Activated naive CD4-positive, alpha-beta T cell (primary cell): ENCODE measurements at places on chromosomes 5 and 9.

DNA sequence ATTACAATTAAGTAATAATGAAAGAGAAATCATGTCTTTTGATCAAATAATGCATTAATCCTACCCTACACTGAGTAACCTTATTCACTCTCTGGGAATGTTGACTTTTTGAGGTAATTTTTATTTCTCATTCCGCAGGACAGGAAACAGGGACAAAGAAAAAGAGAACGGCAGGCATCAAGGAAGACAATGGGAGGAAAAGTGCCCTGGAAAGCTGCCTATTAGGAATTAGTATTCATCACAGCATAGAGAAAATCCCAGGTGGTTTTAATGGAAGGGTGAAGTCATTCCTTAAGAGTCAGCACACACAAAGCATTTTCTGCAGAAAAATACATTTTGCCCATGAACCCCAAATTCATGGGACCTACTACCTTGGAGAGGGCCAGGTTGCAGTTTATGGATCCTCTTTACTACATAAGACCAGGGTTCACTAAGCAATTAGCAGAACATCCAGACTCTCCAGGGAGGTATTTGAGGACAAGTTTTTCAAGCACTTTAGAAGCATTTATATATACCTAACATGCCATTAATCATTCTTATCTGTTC is 9.4 kb downstream of the FSTL4 start:
- DNase-seq: no peak

DNA sequence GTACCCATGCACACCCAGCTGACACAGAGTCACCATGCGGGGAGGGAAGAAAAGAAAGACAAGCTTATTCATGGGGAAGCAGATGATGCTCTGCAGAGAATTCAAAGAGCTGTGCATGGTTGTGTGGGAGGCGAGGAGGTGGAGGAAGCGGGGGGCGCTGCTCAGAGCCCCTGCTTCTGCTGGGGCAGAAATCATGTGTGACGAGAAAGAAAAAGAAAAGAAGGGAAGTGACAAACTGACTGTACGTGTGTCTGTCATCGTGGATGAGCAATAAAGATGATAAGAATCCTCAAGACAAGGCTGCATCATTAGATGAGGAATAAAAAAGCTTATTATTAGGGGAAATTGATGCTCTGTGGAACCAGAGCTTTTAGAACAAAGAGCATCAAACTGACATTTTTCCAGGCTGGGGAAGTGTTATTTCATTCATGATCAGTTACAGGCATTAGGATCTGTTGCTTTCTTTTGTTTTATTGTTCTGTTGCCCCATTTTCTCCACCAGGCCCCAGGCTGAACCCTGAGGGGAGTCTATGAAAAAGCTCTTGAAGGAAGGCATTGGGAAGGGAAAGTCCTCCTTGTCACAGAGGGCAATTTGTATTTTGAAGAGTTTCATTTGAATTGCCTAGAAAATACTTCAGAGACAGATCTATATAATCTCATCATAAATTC is 20.3 kb upstream of the SH3RF2 start:
- no peak for DNase-seq

DNA sequence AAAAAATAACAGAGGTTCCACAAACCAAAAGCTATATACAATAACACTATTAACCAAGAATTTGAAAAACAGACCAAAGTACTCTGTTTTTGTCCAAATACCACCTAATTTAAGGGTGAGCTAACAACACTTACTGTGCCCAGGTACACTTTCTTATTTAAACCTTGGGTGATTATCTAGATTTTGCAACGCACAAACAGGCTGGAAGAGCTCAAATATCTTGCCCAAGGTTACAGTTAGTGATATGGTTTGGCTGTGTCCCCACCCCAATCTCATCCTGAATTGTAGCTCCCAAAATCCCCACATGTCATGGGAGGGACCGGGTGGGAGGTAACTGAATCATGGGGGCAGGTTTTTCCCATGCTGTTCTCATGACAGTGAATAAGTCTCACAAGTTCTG is 58.9 kb downstream of the CDK5RAP2 start:
- no peak for DNase-seq

- no peak for DNase-seq
Observed at GRCh38 chr5:59887274-59887673, 6.3 kb downstream of the PDE4D start.

DNA sequence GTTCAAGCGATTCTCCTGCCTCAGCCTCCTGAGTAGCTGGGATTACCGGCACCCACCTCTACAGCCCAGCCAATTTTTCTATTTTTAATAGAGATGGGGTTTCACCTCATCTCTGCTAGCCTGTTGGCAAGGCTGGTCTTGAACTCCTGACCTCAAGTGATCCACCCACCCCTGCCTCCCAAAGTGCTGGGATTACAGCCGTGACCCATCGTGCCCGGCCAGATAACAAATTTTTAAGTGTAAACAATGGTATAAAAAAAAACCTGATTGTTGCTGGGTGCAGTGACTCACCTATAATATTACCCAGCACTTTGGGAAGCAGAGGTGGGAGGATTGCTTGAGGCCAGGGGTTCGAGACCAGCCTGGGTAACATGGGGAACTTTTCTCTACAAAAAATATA is 28.0 kb upstream of the N4BP3 start:
- no peak for DNase-seq

GRCh38 chr5:123107343-123108244 is 18.6 kb downstream of the PRDM6 start:
- DNase-seq: no peak

DNA sequence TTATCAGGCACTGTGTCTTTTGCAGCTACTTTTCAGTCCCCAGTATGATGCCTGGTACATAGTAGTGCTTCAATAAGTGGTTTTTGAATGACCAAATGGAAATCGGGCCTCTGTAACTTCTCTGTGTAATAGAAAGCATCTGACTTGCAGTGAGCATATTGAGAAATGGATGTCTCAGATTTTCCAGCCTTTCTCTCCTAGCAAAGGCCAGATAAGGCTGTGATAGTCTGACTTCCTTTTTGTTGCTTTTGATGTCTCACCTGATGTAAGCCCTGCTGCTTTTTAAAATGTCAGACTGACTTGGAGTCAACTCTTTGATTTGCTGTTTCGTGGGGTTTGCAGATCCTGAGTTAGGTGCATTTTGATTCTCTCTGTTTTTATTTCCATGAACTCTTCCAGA is 590.0 kb upstream of the ZNF608 start:
- no peak for DNase-seq

DNA sequence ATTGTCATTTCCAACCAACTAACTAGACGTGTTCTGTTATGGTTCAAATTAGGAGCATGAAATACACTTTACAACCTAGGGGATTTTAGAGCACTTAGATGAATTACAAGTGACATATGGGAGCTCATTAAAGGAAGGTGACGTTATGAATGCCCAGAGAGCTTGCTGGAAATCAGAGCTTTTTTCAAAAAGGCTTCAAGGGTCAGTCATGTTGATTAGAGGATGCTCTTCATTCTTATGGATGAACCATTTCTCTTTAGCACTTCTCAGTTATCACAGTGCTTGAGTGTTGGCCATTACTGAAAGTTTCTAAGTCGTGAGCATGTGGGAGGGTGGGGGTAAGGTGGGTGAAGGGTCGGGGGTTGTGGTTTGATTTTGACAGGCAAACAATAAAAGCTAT is 1245.5 kb upstream of the DMAC1 start:
- no peak for DNase-seq

DNA sequence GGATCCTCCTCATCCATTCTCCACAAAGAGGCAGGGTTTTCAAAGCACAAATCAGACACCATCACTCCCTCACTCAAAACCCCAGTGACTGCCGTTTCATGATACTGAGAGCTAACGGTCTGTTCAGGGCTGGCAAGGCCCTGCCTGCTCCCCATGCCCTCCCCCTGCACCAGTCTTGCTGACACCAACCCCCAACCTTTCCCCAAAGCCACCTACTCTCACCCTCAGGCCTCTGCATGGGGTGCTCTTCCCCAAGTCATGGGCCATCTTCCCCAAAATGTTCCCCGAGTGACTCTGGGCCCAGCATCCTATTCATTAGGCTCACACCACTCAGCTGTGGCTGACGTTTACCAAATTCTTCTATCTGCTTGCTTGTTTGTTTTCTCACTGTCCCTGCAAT is 21.7 kb upstream of the OLFM1 start:
- no peak for DNase-seq

GRCh38 chr5:6886866-6887265 is 173.6 kb downstream of the TENT4A start:
- DNase-seq: no peak

GRCh38 chr5:71969460-71969859 is 137.8 kb upstream of the MAP1B start:
- no peak for DNase-seq

- no peak for DNase-seq
Observed at GRCh38 chr5:3511934-3512333, 83.7 kb upstream of the IRX1 start.

DNA sequence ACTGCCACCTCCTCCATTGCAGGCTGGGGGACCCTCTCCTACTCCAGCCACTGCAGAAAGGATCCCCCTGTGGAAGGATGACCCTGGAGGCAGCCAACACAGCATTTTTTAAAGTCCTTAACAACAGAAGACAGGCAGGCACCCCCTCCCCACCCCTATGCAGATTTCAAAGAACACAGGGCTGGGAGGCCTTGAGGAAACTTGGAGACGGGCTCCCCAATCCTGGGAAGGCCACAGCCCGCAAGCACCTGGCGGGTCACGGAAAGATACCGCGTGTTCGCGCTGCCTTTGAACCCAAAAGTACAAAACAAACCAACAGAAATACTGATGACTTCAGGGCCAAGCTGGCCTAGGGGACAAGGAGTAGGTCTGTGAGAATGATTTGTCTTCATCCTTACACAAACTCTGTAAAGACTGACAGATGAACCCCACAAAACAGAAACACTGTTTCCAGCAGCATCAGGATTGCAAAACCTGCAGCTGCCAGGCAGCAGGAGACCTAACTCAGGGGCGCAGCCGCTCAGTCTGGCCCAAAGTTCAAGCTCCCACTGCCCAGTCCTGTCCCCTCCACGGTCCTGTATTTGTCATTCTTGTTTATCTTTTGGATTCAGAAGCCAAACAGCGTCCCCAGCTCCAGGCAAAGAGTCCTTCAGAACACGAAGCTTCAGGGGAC is 13.8 kb downstream of the VAV2 start:
- no peak for DNase-seq

GRCh38 chr9:137429974-137430722 is 7.0 kb downstream of the NOXA1 start:
- DNase-seq: no peak
